ENCODE measurements at places on chromosomes 12 and 14.

GRCh38 chr14:68140076-68140741 lies 320.6 kb downstream of the RAD51B start:
- no peak for DNase-seq

- peak; percentile 72 for DNase-seq
These were observed 3.0 kb downstream of the DHRS1 start for GRCh38 chr14:24296341-24297157.

- DNase-seq: no peak
These were observed 2.6 kb downstream of the TMEM132D start for GRCh38 chr12:129901254-129901653.

GRCh38 chr12:97005174-97005573 lies 98.1 kb downstream of the NEDD1 start:
- no peak for DNase-seq

- DNase-seq: no peak
These were observed 298.8 kb downstream of the ETNK1 start for GRCh38 chr12:22923768-22924167.

DNA sequence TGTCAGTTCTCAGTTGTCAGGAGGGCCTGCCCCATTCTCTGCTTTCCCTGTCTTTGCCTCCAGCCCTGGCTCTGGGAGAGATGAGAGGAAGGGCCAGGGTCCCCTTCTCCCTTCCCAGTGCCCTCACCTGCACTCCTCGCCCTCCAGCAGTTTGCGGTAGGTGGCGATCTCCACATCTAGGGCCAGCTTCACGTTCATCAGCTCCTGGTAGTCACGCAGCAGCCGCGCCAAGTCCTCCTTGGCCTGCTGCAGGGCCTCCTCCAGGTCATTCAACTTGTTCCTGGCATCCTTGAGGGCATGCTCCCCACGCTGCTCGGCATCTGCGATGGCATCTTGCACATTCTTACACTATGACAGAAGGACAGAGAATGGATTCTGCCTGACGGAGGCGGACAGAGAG lies 5.4 kb downstream of the KRT2 start:
- DNase-seq: no peak

DNA sequence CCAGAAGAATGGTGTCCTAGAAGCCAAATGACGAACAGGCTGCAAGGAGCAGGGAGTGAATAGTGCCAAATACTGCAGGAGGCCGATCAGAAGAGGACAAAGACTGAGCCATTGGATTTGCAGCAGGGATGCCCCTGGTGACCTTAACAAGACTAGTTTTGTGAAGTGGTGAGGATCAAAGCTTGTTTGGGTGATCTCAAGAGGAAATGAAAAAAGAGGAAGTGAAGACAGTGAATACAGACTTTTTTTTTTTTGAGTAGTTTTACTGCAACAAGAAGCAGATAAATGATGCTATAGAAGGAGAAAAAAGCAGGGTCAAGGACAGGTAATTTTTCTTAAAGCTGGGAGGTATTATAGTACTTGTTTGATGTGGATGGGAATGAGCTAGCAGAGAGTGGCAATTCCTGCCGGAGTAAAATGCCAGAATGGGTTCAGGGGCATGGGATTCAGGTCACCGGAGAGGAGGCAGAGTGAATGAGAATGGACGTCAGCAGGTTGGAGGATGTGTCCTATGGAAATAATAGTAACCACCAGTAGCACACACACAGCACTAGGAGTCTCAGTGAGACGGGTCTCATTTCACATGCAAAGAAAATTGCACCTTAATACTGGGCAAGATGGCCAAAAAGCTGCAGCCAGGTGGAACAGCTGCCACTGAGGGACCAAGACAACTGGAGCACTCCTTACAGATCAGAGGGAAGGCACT lies 345.8 kb upstream of the CCDC196 start:
- no peak for DNase-seq

DNA sequence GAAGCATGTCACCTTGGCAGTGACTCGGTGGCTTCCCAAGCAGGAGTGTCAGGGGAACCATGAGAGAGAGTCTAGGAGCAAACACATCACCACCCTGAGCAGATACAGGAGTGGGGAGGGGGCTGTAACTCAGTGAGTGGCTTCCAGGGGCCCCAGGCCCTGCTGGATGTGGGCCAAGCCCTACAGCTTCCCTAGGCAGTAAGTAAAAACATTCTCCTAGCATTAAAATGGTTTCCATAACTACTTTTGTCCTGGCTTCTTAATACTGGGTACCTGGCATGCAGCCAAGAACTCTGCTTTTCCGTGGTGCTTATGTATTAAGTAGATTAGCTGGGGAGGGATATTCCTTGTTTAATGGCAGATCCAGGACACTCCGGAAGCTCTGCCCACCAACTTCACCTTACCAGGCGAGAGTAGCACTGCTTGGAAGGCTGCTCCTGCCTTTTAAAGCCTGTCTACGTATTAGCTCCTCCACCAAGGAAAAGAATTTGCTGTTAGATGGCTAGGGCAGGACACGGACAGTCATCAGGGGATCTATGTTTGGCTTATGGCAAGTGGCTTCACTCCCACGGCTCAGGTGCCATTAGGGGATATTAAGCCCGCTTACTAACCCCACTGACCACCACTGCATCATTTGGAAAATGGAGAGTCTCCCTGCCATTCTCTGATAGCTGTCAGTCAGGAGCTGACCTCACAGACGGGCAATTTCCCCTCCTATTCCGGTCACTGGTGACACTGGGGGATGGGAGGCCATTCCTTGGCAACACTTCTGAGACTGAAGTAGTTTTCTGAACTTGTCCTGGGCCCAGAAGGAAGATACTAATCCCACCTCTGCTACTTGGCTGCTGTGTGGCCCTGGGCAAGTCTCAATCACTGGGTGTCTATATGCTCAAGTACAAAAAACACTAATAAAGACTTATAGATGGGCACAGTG lies 22.8 kb downstream of the OTUB2 start:
- no peak for DNase-seq

GRCh38 chr12:81224626-81225025 lies 146.7 kb downstream of the ACSS3 start:
- DNase-seq: no peak

DNA sequence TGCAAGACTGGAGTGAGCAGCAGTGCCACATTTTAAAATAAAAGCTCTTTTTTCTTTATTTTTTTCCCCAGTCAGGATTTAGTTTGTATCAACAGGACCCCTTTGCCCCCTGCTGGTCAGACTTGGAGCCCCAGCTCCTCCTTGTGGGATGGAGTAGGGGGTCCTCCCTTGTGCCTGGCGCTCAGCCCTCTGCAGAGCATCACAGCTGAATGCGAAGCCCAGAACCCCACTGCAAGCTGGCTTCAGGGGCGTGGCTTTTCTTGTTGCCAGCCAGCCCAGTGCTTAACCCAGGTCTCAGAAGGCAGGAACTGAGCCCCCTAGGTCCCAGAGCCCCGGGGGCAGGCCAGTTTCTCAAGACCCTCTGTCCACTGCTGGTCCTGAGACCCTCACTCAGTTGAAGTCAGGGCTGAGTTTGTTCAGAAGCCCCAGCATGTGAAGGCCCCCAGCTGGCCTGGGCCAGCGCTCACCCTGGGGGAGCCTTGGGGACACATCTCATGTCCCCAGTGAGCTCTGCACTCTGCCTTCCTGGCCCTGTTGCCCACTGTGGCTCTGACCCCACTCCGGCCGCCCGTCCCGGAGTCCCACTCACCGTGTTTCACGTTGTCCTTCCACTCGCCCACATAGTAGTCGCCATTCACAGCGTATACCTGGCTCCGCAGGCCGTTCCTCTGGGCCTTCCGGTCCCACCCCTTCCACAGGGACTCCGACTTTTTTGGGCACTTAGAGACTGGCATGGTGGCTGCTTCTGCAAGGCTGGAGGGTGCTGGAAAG lies 519 bp downstream of the MORN3 start:
- DNase-seq: peak; percentile 66

DNA sequence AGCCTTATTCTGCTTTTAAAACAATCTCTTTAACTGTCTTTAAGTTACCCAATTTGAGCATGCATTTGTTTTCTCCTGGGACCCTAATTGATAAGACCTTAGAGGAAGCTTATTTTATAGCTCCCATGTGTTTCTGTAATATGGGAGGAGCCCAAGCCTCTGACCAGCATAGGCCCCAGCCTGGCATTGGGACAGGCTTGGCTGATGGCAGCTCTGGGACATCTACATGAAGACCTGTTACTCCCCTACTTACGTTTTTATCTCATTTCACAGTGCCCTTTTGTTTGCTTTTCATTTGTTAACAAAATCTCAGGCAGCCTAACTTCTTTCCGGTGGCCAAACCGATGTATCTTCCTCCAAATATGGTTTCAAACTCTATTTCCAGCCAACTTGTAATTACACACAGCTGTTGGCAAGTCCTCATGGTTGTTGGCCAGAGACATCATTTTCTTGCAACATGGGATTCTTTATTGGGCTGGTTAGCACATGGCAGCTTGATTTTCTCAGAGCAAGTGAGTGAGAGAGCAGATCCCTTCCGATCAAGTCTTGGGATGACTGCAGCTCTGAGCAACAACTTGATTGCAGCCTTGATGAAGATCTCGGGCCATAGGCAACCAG lies 1117.5 kb downstream of the AACS start:
- DNase-seq: no peak

GRCh38 chr14:41900644-41901043 lies 294.0 kb downstream of the LRFN5 start:
- no peak for DNase-seq

DNA sequence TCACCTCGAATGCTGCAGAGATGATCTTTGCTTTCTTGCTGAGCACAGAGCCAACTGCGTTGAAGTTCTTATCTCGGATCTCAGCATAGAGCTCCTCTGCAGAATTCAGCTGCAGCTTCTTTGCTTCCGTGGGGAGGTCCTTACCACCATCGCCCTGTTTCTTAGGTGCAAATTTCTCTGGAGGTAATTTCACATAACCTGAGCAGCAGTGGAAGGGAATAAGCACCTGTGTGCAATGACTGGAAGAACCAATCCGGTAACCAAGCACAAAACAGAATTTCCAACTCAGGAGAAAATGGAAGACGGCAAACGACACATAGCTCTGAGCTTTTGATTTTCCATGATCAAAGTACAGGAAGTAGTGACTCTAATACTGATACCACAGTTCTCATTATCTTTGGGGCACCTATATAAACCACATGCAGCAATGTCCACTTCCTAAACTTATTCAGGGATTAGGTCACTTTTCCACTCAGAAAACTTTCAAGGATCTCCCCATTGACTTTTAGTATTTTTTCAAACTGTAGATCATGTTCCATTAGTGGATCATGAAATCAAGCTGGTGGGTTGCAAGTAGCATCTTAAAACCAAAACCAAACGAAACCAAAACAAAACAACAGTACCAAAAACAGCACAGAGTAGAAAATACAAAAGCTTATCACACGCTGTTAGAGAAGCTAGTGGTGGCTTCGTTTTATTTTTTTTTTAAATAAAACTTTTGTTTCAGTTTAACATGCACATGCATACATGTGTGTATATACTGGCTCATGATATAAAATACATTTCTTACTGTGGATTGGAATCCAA lies 18.9 kb upstream of the DIABLO start:
- DNase-seq: no peak

- DNase-seq: no peak
These were observed 623.3 kb downstream of the C12orf50 start for GRCh38 chr12:87405918-87406317.

GRCh38 chr12:65279369-65280112 lies 1.1 kb downstream of the MSRB3 start:
- DNase-seq: no peak

DNA sequence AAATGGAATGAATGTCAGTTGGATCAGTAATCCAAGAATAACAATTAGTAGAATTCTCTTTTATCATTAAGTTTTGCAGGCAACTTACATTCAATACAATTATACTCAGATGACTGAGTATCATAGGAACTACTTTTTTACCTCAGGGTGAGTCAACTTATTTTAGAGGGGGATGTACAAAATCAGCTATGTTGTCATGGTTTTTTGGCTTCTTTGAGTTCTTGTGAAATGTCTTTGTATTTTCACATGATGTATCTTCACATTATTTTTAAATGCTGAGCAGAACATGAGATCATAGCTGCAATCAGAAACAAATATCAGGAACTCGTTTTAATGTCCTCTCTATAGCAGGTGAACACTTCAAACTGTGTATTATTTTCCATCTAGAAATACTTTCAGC lies 65.3 kb upstream of the PTPRR start:
- DNase-seq: no peak

- DNase-seq: no peak
These were observed 183.1 kb upstream of the HIF1A start for GRCh38 chr14:61512026-61512834.

GRCh38 chr12:51480978-51481377 lies 56.3 kb downstream of the SLC4A8 start:
- DNase-seq: no peak

GRCh38 chr12:116689521-116689920 lies 48.3 kb downstream of the SPRING1 start:
- DNase-seq: no peak

DNA sequence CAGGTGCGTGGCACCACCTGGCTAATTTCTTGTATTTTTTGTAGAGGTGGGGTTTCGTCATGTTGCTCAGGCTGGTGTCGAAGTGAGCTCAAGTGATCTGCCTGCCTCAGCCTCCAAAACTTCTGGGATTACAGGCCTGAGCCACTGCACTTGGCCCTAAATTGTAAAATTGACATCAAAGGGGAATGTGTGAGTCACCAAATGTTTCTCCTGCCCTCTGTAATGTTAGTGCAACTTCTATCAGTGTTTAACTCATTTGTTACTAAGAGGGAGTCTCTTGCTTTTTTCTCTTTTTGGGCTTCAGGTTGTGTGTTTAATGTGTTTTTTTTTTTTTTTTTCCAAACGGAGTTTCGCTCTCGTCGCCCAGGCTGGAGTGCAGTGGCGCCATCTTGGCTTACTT lies 2.3 kb downstream of the TULP3 start:
- no peak for DNase-seq

DNA sequence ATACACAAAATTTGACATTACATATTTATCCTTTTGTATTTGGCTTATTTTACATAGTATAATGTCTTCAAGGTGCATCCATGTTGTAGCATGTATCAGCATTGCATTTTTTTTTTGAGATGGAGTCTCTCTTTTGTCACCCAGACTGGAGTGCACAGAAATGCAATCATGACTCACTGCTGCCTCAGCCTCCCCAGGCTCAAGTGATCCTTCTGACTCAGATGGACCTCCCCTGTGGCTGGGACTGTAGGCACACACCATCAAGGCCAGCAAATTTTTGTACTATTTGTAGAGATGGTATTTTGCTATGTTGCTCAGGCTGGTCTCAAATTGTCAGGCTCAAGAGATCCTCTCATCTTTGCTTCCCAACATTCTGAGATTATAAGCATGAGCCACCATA lies 214.4 kb upstream of the ALG10B start:
- no peak for DNase-seq

DNA sequence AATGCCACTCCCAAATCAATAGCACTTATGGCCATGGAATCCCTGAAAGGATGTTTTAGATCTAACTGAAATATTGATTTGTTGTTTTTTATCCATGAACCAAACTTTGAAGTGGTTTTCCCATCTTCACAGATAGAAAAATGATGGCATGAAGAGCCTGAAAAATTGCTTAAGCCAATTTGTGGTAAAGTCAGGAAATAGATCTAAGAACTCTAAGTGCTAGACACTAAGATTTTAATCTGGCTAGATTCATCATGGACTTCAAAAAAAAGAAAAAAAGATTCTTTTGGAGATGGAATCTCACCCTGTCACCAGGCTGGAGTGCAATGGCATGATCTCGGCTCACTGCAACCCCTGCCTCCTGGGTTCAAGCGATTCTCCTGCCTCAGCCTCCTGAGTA lies 45.0 kb upstream of the STRN3 start:
- DNase-seq: no peak

GRCh38 chr14:96131836-96132235 lies 72.8 kb upstream of the BDKRB2 start:
- no peak for DNase-seq
